ENCODE measurements at places on chromosomes 6 and 20. TPM values are rescaled to one million over a fixed set of nuclear protein-coding genes. Genes with fewer than 3 reads are reported as not detected.
A peak's percentile ranks its signal among the peaks of the same experiment; 100 is the strongest.

GRCh38 chr6:75800133-75800532, 51.1 kb downstream of the MYO6 start:
- no peak for DNase-seq

DNA sequence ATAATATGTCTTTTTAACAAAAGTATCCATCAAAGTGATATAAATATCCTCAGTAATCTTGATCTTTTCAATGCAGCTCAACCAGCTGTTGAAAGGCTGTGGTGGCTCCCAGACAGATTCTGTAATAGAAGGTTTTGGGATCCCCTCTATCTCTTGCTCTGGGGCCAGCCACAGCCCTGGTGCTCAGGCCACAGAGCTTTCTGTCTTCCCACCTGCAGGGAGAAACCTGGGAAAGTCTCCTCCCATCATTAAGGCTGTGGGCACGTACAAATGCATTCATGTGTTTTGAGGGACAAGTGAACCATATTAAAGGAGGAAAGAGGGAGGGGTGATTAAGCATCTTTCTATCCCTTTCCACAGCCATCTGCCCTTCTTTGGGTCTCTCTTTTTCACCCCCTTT, 183.1 kb downstream of the PRDM13 start:
- DNase-seq: no peak

- DNase-seq: no peak
These were observed 21.6 kb downstream of the CFAP61 start for GRCh38 chr20:20073801-20074371.

DNA sequence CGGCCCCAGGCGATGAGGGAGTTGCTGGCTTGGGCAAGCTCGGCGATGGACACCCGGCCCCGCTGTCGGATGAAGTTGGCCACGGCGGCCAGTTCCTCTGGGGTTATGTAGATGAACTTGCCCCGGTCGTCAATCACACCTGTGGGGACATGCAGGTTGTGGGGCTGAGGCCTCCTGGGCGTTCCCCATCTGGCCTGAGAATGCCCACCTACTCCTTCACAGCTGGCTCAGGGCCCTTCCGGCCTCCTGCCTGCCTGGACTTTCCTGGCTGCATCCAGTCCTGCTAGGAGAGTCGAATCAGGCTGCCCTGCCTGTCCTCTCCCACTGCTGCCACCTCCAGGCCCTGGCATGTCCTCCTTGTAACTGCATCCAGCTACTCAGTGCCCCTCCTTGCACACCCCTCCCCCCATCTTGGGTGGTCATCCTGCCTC, 13.8 kb downstream of the DDRGK1 start:
- DNase-seq: peak; percentile 58

DNA sequence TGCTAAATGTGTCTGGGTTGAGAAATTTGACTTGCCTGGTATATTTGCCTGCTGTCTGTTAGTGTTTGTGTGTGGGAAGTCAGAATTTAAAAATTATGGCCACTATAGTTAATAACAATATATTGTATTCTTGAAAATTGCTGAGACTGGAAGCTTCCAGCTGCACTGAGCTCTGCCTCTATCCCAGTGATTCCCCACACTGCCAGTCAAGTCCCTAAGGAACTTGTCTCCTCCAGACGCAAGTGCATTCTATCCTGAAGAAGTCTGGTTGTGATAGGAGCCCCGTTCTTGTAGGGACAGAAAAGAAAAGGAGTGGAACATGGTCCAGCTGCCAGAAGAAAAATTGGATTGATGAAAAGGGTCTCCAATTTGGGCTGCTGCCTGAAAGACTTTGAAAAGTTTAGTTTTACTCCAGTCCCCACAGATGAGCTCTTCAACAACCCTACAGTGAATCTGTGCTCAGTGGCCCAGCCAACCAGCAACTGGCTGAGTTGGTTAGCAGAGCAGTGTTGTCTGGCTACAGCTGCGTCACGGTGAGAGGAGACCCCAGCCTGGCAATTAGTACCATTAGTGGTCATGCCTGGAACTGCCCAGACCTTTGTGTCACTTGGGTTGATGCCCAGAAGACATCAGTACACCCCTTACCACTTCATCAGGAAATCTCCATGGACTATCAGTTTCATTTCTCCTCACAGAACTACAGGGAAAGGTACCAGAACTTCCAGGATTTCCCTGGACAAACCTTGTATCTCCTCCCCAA, 183.1 kb upstream of the MCHR2 start:
- DNase-seq: no peak

DNA sequence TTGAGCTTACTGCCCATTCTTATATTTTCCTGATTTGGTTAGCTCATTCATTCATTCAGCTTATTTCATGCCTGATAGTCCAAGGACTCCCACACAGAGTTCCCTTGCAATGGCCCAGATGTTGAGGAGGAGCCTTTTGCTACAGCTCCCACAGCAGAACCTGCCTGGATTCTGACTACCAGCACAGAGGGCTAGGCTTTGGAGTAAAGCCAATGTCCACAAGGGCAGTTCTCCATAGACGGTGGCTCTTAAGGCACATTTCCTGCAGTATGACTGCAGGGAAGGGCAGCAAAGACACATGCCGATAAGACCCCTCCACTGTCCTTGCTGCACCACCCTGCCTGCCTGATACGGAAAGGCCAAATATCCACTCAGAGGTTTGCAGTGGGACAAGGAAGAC, 112.3 kb upstream of the SYNDIG1 start:
- no peak for DNase-seq

DNA sequence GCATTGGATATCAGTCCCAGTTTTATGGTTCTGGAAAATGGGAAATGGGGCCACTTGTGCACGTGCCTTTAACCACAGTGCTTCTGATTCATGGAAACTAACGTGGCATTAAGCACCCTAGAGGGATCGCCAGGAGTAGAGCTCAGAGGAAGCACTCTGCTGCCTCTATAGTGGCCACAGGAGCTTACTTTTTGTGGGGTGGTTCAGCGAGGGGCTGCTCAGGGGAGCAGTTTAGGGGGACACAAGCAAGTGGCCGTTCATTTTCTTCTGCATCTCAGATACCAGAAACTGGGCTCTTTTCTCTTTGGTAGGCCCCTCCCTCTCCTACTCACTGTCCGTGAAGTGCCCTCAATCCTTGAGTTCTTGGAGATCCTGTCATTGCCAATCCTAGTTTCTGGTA, 28.5 kb downstream of the AGPAT4 start:
- no peak for DNase-seq

Gene FAM184A
- total RNA-seq: 0.40 TPM

Gene GPR6
- total RNA-seq: not detected

Gene GGT7
- 20.1 TPM for total RNA-seq

Gene DACT2
- 0.48 TPM for total RNA-seq

Gene SMLR1
- not detected for total RNA-seq
